ENCODE measurements at places on chromosomes 7 and 10.

DNA sequence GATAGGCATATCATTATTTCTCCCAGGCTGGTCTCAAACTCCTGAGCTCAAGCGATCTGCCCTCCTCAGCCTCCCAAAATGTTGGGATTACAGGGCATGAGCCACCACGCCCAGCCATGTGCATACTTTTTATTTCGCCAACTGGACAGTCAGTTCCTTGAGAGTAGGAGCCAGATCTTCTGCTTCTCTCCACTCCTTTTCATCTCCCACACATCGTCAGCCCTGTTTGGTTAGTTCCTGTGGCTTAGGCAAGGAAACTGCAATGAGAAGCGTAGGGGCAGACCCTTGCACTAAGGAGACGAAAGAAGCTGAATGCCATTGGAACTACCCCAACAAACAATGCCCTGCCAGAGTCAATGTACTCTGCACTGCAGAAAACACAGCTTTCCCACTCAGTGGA is 178.2 kb downstream of the TRIL start:
- no peak for DNase-seq

- DNase-seq = peak; percentile 81
Measured at GRCh38 chr10:133378251-133379096, 588 bp upstream of the PAOX start.

DNA sequence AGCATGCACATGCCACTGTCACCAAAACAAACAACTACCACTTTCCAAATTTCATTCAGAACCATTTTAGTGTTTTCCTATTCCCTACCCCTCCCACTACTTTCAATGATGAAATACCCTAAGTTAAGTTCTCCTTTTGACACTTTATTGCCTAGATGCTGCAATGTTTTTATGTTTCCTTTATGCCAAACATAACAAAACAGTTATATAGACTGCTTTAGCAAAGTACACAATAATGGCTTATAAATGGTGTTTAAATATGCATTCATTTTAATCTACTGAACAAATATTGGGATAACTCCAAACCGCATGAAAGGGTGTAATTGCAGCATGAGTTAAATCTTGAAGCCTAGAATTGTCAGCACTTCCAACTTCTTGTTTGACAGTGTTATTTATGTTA is 69.2 kb downstream of the PHYHIPL start:
- DNase-seq = no peak

DNA sequence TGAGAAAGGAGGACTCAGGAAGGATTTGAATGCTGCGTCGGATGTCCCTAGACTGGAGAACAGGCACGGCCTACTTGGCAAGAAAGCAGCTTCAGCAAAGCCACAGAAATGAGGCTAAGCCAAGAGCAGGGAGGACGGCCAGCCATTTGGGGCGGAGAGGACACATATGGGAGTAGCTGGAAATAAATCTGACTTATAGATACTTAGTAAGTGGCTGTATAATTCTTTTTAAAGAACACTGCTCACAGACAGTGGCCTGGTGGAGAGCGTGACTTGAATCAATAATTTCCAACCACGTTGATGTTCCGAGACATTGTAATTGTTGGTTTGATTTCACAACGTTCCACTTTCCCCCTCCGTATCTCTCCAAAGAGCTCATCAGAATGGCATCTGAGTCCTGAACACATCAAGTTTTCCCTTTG is 67.7 kb upstream of the JCAD start:
- no peak for DNase-seq

GRCh38 chr10:51608211-51608610 is 91.2 kb downstream of the CSTF2T start:
- no peak for DNase-seq

DNA sequence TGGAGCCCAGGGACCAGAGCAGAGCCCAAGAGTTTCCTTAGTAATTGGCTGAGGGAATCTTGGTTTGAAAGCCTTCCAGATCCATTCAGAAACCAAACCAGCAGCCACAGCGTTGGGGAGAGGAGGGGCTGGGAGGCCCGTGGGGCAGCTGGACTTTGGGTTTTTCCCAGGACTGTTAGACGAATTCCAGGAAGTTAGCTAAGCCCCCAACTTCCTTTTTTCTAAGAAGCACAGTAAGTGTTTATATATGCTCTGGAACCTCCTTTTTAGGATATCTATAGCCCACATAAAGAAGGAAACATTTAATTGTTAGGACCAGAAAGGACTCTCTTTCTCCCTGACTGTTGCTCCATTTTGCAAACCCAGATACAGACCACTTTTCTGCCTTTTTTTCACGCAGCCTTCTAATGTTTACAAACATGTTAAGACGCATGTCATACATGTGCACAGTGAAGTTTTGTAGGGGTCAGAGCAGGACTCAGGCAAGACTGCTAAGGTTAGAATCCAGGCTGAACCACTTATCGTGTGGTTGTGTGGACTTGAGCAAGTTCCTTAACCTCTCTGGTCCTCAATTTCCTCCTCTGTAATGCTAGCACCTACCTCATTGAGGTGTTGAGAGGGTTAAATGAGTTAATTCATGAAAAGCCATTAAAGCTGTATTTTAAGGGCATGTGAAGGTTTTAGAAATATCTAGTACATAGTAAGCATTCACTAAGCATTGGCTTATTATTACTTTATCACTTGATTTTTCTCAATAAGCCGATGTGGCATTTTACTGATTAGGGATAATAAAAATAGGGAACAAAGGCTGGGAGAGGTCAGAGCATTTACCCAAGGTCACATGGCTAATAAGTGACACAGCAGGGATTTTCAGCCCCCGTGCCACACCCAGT is 42.4 kb downstream of the TBATA start:
- no peak for DNase-seq

DNA sequence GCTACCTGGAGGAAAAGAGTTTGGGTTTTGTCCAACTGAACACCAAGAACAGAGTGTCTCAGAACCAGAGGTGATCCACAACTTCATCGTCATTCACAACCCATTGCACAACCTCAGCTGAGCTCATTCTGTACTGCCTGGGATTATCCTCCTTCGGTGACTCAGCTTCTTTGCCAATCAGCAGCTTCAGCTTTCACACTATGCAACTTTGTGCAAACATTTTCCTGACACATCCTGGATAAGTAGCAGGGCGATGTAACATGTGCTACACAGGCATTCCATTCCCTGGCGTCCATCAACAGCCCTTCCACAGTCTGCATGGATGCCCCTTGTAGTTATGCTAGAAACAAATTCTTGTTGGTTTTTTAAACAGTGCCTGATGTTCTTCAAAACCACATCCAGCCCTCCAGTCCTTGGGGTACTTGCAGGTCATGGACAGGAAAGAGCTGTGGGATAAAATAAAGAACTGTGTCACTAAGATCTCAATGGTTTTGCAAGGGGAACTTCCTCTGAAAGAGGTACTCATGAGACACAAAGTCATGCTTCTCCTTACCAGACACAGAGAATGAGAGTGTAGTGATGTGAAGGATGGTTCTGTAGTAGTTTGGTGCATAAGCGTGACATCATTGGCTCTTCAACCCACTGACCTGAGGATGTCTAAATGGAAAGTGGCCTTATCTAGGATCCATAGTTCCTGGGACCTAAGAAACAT is 478.5 kb downstream of the KIF20B start:
- no peak for DNase-seq

All from ecto neural progenitor cell (in vitro differentiated cells).